NCI-H2227 treated with DMSO at 0.1 percent for 48 hours (cell line): ENCODE measurements at places on chromosomes 2 and 18.
A peak's percentile ranks its signal among the peaks of the same experiment; 100 is the strongest.

- no peak for DNase-seq
Observed at GRCh38 chr18:54606835-54607212, 15.8 kb downstream of the DYNAP start.

DNA sequence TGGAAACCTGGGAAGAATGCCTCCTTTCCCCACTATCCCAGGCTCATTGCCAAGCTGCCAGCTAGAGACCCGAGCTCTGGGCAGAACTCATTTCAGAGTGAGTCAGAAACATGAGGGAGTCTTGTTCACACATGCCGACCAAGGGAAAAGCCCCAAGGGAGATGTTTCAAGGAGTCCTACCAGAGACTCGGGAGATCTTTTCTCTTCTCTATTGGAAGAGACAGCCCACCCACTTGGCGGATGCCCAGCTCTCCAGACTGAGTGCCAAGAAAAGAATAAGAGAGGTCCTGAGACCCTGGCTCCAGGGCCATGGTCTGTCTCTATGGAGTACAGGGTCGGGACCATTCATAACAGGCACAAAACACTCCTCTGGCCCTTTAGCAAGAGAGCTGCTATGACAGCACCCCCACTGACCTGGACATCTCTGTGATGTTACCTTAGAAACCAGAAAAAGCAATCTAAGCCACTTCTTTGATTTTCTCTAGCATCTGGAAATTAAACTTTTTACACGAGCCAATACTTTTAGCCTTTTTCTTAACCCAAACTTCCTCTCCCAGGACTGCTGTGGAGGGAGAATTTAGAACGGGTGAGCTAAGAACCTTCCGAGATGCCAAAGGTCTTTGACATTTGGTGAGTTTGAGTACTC is 18.5 kb upstream of the IGFBP5 start:
- DNase-seq: no peak

DNA sequence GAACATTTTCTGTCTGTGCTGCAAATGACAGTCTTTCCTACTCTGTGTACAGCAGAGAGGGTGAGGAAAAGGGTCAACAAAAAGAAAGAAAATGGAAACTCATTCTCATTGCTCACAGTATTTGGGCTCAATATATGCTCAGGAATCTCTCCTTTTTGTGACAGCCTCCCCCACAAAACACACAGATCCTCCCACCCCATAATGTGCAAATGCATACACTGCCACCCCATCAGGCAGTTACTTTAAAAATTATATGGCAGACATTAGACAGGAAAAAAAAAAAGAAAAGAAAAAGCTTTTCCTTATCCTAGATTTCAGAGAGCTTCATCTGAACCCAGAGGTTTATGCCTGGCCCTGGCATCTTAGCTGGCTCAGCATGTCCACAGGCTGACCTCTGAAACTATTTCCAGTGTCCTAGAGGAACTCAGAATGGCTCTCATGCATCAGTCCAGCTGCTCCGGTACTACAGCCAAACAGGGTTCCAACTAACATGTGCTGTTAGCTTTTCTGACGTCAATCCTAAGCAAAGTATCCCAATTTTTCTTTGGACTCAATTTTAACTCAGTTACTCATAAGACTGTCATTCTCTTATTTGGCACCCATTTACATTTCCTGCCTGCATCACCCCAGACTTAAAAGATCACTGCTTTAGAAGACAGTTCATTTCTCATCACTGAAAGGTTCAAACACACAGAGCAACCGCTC is 105.9 kb downstream of the RBMS1 start:
- no peak for DNase-seq

DNA sequence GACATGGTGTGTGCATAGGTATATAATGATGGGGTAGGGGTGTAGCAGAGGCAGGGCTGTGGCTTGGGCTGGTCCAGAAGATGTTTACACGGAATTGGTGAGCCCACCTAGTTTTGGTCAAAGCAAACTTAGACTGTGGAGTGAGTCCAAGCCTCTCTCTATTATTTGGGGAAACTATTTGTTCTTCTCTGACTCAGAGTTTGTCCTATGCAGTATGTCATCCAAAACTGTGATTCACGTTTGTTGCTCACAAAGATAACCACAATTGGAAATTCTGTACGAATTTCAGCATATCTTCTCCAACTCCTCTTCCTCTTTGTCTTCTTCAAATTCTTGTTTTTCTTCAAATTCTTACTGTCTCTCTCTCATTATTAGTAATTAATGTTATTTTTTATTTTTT is 292.9 kb downstream of the XIRP2 start:
- no peak for DNase-seq

DNA sequence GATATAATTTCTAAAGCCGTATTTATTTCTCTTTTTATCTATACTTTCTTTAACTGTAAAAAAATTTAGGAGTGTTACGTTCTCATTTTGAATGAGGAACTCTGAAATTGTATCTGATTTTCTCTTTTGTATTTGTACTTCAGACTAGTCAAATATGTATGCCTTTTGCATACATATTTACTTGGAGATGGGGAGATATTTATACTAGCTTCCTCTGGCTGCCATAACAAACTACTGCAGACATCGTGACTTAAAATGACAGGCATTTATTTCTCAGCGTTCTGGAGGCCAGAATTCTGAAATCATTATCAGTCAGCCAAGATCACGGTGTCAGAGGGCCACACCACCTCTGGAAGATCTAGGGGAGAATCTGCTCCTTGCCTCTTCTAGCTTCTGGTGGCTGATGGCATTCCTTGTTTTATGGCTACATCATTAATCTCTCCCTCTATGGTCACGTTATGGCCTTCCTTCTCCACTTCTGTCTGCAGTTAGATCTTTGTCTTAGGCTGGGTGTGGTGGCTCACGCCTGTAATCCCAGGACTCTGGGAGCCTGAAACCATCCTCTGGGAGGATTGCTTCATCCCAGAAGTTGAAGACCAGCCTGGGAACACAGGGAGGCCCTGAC is 8.2 kb downstream of the LCLAT1 start:
- DNase-seq: no peak

DNA sequence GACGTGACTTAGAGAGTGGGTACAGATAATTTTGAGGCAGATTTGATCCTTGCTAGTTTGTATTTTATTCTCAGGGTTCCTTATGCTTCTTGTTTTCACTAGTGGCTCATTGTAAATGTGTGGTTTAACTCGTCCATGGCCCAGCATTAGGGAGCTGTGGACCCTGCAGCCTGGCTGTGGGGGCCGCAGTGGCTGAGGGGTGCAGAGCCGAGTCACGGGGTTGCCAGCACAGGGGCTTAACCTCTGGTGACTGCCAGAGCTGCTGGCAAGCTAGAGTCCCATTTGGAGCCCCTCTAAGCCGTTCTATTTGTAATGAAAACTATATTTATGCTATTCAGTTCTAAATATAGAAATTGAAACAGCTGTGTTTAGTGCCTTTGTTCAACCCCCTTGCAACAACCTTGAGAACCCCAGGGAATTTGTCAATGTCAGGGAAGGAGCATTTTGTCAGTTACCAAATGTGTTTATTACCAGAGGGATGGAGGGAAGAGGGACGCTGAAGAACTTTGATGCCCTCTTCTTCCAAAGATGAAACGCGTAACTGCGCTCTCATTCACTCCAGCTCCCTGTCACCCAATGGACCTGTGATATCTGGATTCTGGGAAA is 269.9 kb downstream of the MYT1L start:
- DNase-seq: peak; percentile 87

- DNase-seq: no peak
Observed at GRCh38 chr18:42228581-42228980, 273.5 kb downstream of the PIK3C3 start.

DNA sequence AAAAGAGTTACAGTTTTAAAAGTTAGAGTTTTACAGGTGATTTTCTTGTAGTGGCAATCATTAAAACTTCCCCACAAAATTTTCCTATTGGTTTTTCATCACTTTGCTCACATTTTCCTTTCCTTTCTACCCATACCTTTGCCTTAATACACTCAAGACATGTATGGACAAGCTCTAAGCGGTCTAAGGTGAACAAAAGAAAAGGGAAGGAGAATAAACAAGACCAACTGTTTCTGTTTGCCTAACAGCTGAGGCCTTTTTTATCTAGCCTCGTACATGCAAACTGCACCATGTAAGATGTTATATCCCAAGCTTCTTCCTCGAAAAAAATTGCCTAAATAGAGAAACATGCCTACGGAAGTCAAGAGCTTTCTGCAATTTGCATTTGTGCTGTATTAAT is 33.9 kb upstream of the TBC1D8 start:
- no peak for DNase-seq

GRCh38 chr2:116924509-116924908 is 890.0 kb upstream of the DDX18 start:
- no peak for DNase-seq

- DNase-seq: peak; percentile 38
Observed at GRCh38 chr2:53768242-53768542, 588 bp downstream of the CHAC2 start.

- DNase-seq: no peak
Observed at GRCh38 chr2:234611209-234611608, 114.3 kb upstream of the ARL4C start.

- no peak for DNase-seq
Observed at GRCh38 chr2:24915175-24915574, 4.9 kb downstream of the ADCY3 start.

GRCh38 chr2:108910541-108911396 is 78.3 kb downstream of the EDAR start:
- no peak for DNase-seq

- DNase-seq: no peak
Observed at GRCh38 chr2:235537587-235537986, 43.7 kb downstream of the AGAP1 start.

DNA sequence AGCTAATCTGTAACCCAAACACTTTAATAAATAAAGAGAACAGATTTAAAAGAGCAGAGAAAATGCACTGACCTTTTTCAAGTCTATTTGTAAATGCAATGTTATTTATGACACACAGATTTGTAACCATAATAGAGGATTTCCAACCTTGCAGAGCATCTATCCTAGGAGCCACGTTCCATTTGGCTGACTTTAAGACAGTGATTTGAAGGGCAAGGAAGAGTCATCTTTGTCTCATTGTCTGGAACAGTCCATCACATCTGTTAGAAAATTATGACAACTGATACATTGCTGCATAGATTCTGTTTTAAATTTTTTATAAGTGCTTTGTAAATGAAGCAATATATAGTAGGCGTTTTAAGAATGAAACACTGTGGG is 90.8 kb upstream of the L3MBTL4 start:
- no peak for DNase-seq
